Central memory CD4-positive, alpha-beta T cell (primary cell): ENCODE measurements at places on chromosomes 13 and 19.

DNA sequence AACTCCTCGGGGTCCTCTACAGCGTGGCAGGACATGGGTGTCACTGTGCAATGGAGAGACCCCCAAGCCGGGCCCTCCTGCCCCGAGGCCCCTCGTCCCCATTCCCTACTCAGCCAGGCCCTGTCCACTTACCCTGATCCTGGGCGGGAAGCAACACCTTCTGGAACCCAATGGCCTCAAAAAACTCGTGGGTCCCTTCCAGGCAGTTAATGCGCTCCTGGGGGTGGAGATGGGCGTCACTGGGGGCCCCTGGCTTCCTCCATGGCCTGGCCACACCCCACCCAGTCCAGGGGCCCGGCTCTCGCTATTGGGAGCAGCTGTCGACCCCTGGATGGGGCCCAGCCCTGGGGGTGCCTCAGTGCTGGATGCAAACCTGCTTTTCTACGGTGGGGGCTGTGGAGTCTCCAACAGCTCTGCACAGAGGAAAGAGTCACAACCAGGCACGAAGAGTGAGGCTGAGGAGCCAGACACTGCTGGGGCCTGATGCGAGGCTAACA is 10.8 kb downstream of the UBXN6 start:
- no peak for DNase-seq

DNA sequence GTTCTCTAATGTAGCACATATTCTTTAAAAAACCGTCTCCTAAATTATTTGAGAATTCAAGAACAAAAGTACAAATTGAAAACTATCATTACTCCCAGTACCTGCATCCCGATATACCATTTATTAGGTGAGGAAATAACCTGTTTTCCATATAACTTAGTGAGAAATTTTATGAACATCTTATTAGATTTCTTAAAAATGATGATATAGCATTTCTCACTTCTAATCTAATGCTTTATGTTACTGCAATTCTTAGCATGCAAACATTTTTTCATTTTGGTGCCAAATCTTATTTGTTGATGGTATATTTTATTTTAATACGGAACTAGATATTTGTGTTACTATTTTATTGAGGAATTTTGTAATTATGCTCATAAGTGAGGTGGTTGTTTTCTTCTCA is 1321.3 kb upstream of the SLC10A2 start:
- no peak for DNase-seq

DNA sequence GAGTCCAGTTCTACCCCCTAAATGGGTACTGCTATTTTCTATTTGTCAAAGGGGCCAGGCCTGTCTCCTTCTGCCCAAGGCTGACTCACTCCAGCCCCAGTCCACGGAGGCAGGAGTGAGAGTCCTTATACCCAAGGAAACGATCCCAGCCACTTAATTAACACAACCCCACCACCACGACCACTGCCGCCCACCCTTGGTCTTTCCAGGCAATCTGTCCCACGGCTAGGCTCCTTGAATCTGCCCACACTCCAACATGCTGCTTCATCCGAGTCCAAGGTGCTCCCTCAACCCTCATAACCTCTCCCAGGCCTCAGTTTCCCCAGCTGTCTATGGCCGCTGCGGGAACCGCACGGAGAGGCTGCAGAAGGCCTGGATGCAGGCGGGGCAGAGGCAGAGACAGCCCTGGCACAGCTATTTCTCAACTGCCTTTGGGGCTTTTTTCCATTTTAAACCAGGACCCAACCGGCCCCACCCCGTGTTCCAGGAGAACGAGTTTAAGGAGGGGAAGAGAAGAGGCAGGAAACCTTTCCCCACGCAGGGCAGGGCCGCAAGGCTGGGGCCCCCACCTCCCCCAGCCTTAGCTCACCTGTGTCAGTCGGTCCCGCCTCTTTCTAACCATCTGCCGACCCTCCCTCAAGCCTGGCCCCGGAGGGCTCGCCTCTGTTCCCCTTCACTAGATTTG is 746 bp downstream of the RAB3D start:
- no peak for DNase-seq

- DNase-seq: no peak
These were observed 86.1 kb downstream of the DHRS12 start for GRCh38 chr13:51717786-51718398.

- DNase-seq: no peak
These were observed 131.6 kb downstream of the NDFIP2 start for GRCh38 chr13:79612604-79613003.

GRCh38 chr19:33316541-33317264 is 14.4 kb upstream of the CEBPA start:
- no peak for DNase-seq

- no peak for DNase-seq
These were observed 211.8 kb upstream of the ZNF536 start for GRCh38 chr19:30160426-30160825.

DNA sequence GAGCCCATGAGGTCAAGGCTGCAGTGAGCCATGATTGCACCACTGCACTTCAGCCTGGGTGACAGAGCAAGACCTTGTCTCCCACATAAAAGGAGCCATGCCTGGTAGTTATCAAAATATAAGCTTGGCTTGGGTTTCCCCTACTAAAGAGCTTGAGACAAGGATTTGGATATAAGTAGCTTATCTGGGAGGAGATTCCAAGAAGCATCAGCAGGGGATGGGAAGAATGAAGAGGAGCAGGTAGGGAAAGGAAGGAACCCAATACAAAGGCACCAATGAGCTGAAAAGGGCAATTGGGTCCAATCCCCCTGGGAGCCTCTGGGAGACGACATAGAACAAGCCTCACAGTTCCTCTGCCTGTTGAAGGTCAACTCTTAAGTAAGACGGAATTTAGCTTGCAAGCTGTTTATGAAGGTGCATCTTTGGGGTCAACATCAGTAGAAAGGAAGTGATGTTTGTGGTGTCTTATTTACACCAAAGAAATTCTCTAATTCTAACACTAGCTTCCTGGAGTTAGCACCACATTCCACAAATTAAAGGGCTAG is 7.4 kb upstream of the CLEC4G start:
- DNase-seq: no peak

DNA sequence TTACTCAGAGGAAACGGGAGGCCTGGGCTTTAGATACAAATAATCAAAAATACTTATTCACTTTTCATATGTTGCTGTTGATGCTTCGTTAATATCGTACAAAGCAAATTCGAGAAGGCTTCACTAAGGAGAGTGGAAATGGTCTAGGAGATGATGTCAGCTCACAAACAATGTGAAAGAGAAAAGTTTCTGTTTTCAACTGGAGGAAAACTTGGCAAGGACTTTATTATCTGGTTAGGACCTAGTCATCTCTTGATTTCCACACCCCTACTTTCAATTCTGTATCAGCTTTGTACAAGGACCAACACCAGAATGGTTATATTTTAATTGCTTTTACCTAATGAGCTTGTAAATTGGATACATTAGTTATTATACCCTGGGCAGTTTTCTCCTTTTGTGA is 88.0 kb downstream of the SLC10A2 start:
- no peak for DNase-seq

- no peak for DNase-seq
These were observed 6.2 kb downstream of the NDUFA11 start for GRCh38 chr19:5897189-5897969.

- DNase-seq: no peak
These were observed 13.0 kb downstream of the YIPF2 start for GRCh38 chr19:10915130-10916091.

GRCh38 chr13:59914556-59914955 is 249.2 kb downstream of the DIAPH3 start:
- DNase-seq: no peak

DNA sequence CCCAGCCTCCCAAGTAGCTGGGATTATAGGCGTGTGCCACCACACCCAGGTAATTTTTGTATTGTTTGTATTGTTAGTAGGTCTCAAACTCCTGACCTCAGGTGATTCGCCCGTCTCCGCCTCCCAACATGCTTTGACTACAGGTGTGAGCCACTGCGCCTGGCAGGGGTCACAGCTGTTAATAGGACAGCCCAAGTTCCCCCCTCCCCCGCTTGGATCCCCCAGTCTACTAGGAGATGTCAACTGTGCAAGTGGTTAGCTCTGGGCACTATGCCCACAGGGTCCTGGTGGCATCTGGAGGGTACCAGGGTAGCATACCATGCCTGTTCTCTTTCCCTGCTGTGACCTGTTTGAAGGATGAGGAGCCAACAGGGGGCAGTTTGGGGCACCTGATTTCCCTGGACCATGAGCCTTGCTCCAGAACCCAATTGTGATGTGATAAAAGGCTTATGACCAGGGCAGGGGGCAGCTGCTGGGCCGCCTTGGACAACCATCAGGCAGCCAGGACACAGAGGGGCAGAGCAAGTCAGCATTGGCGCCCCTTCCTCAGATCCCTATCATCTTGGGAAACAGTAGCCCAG is at the start of gene TSPAN16:
TSS of gene TSPAN16 (plus strand) at position 496 of the 581 bp plus-strand sequence. CDS start 138 bp downstream, outside the sequence.
- DNase-seq: no peak

- DNase-seq: no peak
These were observed 9.6 kb downstream of the MIR17HG start for GRCh38 chr13:91356919-91357612.

DNA sequence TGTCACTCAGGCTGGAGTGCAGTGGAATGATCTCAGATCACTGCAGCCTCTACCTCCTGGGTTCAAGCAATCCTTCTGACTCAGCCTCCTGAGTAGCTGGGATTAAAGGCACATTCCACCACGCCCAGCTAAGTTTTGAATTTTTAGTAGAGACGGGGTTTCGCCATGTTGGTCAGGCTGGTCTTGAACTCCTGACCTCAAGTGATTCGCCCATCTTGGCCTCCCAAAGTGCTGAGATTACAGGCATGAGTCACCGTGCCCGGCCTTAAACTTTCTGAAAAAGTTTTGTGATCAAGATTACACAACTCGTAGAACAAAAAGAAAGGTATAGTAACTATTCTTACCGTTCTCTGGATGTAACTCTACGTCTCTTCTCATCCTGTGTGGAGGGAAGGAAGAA is 21.2 kb downstream of the DNMT1 start:
- no peak for DNase-seq

DNA sequence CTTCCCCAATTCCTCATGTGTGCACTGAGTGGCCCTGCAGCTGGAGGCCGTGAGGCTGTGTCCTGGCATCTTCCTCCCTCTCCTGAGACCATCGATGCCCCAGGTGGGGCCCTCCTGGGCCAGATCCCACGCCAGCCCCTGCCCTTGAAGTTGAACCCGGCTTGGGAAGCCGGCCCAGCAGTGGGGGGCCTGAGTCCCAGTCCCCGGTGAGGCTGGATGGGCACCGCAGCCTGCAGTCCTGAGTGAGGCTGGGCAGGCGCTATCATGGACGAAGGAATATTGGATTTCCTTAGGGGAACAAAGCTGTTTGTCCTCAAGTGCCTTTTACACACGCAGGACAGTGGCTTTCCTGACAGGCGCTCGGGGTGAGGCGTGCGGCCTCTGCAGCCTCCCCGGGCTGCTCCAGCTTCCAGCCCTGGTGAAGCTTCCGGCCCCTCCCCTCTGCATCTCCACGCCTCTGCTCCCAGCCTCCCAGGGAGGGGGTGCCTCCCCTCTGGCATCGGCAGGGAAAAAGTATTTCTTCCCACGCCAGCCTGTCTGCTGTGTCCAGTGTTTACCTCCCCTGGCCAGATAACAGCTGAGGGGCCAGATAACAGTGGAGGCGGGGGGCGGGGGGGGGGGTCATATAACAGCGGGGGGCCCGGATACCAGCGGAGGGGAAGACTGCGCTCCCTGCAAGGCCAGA is 159.5 kb downstream of the KDM4B start:
- no peak for DNase-seq

DNA sequence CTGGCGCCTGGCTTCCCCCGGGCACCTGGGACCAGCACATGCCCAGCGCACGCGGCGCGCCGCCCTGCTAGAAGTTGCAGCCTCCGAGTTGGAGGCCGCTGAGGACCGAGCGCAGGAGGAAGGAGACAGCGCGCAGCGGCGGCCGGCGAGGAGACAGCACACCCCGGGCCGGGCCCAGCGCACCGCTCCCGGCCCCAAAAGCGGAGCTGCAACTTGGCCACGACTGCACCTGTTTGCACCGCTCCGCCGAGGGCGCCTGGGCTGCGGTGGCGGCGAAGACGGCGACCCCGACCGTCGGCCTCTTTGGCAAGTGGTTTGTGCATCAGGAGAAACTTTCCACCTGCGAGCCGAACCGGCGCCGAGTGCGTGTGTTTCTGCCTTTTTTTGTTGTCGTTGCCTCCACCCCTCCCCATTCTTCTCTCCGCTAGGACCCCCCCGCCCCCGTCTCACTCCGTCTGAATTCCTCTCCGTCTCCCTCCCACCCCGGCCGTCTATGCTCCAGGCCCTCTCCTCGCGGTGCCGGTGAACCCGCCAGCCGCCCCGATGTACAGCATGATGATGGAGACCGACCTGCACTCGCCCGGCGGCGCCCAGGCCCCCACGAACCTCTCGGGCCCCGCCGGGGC is at the start of gene SOX1:
TSS of gene SOX1 (plus strand) at position 34 of the 626 bp plus-strand sequence. CDS start at position 544, 510 bp downstream.
- DNase-seq: no peak

GRCh38 chr13:26557393-26558073 is at the start of gene WASF3:
TSS of gene WASF3 (plus strand) at chr13:26557683. CDS start at chr13:26642271, 84,588 bp downstream.
- DNase-seq: peak; percentile 3

- DNase-seq: no peak
These were observed 1004.2 kb downstream of the UQCRFS1 start for GRCh38 chr19:28208745-28209144.

- DNase-seq: peak; percentile 59
These were observed 13.9 kb upstream of the CACNG6 start for GRCh38 chr19:53977429-53977990.

DNA sequence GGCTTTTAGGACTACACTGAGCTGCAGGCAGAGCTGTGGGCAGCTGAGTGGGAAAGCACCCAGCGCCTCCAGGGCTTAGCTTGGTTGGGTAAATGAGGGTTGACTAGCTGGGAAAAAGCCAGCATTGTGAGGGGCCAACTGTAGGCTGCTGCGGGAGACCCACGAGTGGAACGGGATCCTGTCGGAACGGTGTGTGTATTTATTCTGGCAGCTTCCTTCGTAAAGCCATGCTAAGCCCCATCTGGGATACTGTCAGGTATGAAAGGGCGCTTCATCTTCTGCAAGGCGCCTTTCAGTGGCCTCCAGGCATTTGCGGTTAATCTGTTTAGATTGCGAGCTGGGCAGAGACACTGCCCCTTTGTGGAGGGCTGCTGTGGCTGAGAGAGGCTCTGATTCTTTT is 39.5 kb upstream of the CNMD start:
- DNase-seq: no peak

DNA sequence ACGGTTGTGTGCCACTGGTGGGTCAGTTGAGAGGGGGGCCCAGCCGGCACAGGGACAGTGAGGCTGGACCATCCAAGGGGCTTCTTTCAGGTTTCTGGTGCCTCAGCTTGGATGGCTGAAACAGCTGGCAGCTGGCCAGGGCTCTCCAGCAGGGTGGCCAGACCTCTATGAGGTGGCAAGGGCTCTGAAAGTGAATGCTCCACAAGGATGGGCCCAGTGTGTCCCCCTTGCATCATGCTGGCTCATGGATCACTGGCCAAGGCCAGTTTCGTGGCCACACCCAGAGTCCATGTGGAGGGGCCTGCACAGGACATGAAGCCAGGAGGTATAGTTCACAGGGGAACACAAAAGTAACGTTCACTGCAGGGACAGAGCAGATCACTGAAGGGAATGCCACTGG is 49.6 kb downstream of the CDADC1 start:
- no peak for DNase-seq

- no peak for DNase-seq
These were observed 121.2 kb downstream of the PDS5B start for GRCh38 chr13:32707471-32707870.

- DNase-seq: no peak
These were observed 77.1 kb downstream of the FNDC3A start for GRCh38 chr13:49052813-49053212.
